ENCODE measurements at places on chromosomes 11 and 22.

- DNase-seq, result no peak
Measured at GRCh38 chr11:84890676-84891075, 736.5 kb downstream of the DLG2 start.

GRCh38 chr22:22928666-22929380, 41.2 kb downstream of the IGLL5 start:
- no peak for DNase-seq

DNA sequence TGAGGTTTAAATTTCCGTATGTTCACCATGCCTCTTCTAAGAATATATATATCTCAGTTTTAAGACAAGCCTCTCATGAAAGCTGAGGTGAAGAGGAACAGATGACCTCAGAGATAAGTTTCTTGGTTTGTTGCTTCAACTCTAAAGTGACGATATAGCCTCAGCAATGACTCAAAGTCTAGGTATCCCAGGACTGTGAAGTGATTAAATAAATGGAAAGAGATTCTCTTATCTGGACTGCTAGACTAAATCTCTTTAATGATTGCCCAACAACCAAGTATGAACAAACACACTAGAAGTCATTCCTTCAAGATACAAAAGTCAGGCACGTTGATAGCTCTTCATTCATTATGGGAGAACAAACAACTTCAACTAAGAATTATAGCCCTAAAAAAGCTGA, 15.3 kb downstream of the CADM1 start:
- DNase-seq, result no peak

- DNase-seq, result no peak
Measured at GRCh38 chr11:28673691-28674432, 565.7 kb downstream of the METTL15 start.

DNA sequence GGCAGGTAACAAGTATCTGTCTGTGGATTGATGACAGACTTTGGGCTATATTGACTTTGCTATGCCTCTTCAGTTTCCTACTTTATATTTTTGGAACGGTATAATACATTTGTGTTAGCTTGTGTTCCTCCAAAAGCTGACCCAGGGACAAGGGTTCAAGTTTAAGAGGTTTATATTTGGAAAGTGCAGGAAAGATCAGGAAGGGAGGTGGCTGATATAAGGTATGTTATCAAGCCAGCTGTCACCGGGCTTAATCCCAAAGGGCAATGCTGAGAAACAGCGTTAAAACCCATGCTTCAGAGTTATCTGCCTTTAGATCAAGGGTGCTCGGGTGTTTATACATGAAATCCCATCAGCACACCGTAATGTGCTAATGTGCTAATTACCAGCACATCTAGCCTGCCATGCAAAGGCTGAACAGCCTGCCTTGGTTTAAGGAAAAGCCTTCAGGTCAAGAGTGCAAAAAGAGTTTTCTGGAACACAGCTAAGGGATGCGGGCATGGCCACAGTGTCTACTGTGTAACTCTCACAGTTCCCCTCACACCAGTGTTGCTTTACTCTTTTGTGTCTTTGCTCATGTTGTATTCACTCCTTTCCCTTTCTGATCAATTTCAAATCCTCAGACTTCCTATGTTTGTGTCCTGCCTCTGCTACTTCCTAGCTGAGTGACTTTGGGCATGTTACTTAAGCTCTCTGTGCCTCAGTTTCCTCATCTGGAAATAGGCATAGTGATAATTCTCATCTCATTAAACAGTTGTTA, 77.5 kb downstream of the BDNF start:
- DNase-seq, result no peak

DNA sequence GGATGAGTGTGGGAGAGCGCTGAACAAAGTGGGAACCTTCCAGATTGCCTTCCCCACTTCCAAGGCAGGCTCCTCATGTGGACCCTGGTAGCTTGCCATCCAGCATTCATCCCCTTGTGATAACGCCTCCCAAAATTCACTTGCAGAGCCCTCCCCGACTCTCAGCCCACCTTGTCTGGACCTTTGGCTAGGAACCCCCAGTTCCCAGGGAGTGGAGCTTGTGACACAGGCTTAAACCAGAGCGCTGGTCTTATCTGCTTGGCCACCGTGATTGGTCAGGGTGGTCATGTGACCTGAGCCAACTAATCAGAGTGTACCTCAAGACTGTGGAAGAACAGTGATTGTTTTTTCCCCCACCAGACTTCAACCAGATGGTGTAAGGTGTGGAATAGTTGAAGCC, 9.6 kb upstream of the SLC35C1 start:
- DNase-seq, result no peak

DNA sequence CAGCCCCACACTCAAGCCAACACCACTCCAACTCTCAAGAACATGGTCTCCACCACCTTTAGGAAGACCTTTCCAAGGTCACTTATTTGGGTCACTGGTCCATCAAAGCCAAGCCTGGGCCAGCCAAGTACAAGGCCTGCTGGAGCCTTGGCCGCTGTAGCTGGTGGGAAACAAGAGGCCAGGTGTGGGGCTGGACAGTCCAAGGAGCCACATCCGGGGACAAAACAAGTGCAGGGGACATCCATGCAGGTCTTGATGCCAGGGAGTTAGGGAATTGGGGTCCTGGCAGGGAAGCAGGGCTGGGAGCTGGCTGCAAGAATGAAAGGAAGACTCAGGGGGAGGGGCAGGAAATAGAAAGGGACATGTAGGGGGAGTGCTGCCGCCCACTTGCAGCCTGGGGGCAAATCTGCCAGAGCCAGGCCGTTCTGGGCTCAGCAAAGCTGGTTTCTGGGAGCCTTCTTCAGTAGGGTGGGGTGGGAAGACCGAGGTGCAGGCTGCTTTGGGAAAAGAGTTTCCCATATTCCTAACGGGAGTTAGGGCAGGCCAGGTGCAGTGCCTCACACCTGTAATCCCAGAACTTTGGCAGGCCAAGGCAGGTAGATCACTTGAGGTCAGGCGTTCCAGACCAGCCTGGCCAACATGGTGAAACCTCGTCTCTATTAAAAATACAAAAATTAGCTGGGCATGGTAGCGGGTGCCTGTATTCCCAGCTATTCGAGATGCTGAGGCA, 69.5 kb upstream of the ATXN10 start:
- DNase-seq, result no peak

DNA sequence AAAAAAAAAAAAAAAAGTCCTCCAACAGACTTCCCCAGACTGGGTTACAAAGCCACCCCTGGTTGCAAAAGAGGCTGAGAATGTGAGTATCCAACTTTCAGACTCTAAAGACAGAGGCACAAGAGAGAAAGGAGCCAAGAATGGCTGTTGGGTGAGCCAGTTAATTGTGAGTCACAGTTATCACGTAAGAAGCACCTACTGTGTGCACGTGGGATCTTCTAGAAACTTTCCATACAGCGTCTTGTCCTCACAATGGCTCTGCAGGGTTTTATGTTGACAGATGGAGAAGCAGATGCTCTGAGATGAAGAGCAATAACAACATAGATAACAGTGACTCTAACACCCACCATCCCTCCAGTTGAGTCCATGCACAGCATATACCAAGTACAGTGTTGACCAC, 41.0 kb downstream of the CD82 start:
- no peak for DNase-seq

GRCh38 chr11:78898266-78898775, 323.7 kb upstream of the NARS2 start:
- DNase-seq, result no peak

DNA sequence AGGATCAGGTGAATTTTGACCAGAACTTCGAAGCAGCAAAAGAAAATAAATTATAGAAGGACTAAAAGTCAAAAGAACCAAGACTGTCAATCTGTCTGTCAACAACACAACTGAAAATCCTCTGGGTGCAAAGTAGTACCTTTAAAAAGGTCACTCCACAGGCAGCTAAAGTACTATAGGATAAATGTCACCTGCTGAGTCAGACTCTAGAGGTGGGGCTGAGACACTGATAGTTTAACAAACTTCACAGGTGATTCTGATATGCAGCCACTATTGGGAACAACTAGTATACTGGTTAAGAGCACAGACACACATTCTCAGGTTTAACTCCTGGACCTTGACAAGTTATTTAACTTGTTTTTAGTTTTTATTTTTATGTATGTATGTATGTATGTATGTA, 107.3 kb downstream of the FCHSD2 start:
- DNase-seq, result peak; percentile 18

GRCh38 chr11:69342588-69343330, 48.8 kb downstream of the MYEOV start:
- no peak for DNase-seq

DNA sequence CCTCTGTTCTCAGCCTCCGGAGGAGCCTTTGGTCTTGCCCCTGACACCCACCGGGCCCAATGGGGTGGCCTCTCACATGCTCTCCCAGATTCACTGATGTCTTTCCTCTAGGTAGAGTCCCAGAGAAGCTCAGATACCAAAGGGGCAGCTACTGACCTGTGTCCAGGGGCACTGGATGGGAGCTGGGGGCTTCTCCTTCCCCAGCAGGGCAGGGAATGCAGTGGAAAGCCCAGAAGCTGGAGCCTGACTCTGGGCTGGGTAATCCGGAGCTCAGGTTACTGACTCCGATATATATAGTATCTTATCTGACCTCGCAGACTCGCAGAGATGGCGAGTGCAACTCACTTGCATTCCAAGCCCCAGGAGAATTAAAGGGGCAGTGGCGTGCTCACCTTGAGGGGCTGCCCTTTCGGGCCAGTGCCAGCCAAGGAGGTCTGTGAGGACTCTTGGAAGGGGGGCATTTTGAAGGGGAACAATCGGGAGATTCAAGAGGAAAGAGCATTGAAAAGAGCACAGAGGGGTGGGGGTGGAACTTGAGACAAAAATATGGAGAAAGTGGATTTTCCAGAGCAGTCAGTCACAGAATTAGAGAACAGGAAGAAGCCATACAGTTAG, 2.5 kb downstream of the USP2 start:
- DNase-seq, result no peak

GRCh38 chr22:22948651-22949571, 61.3 kb downstream of the IGLL5 start:
- no peak for DNase-seq

GRCh38 chr22:29738118-29738815, 18.5 kb downstream of the CABP7 start:
- no peak for DNase-seq

DNA sequence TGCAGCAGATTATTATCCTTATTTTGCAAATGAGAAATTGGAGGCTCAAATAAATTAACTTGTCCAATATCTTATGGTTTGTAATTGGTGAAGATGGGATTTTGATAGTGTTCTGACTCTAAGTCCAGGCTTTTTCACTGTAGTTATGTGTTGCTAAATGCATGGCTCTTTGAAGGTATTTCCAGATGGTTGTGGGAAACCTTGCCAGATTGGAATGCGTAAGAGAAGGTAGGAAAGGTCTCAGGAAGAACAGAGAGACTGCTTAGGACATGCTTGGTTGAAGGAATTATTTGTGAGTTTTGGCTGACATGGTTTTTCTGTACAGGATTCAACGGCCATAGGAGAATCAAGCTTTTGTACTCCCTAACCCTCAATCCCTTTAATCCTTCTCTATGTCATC, 108.6 kb downstream of the STIM1 start:
- no peak for DNase-seq

DNA sequence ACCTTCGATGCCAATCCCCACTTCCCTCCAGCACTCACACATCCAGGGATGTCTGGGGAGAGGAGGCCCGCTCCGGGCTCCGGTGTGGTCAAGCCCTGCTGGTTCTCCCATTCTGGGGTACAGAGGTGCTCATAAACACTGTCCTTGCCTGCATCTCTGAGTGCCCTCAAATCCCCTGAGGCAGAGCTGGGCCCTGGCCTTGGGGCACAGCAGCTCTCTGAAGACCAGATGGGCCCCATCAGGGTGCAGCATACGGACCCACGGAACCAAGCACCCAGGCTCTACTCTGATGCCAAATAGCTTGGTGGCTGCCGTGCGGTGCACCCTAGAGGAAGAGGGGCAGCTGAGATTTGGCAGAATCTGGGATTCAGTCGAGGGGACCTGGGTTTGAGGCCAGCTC, 35.7 kb upstream of the NNMT start:
- DNase-seq, result no peak

DNA sequence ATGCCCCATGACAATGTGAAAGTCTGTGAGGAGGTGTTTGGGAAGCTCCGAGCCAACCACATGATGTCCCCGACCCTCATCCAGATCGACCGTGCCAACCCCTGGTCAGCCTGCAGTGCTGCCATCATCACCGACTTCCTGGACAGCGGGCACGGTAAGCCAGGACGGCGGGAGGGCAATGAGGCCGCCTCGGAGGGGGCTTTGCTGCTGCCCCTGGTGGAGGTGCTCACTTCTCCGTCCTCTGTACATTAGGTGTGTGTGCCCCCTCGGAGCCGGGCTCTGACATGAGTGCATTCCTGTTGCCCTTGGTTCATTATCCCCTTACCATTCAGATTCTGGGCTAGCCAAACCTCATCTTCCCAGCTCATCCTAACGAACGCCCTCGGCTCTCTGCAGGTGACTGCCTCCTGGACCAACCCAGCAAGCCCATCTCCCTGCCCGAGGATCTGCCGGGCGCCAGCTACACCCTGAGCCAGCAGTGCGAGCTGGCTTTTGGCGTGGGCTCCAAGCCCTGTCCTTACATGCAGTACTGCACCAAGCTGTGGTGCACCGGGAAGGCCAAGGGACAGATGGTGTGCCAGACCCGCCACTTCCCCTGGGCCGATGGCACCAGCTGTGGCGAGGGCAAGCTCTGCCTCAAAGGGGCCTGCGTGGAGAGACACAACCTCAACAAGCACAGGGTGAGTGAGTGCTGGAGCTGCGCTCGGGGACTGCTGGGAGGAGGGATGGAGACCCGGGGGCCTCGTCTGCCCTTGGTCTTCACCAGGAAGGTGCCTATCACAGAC, 13.8 kb downstream of the ADAMTS15 start:
- DNase-seq, result no peak

DNA sequence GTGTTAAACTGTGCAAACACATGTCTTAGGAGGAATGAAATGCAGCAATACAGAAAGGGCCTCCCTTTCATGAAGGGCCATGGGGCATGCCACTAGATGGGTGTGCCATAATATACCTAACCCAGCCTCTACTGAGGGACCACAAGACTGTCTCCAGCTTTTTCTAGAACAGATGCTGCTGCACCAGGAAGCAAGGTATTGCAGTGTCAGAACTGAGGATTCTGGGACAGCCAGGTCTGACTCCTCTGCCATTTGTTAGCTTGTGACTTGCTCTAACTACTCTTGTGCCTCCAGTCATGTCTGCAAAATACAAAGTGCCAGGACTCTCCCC, 53.2 kb downstream of the HIRA start:
- no peak for DNase-seq

DNA sequence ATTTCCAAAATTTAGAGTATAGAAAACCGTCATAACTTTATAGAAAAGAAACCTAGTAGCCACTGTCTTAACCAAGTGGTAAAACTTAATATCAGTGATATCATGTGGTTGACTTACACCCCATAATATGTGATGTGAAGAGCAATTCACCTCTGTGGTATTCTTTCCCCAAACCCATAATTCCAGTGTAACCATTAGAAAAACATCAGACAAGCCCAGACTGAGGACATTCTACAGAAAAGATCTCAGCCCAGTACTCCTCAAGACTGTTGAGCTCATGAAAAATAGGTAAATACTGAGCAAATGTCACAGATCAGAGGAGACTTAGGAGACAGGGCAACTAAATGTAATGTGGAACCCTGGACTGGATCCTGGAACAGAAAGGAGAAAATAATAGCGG, 134.6 kb downstream of the PGR start:
- DNase-seq, result no peak

- no peak for DNase-seq
Measured at GRCh38 chr11:71246559-71246958, 5.8 kb downstream of the SHANK2 start.
